ENCODE measurements at places on chromosomes 6 and 20.

GRCh38 chr6:109867009-109867969, 110.8 kb upstream of the GPR6 start:
- no peak for DNase-seq

DNA sequence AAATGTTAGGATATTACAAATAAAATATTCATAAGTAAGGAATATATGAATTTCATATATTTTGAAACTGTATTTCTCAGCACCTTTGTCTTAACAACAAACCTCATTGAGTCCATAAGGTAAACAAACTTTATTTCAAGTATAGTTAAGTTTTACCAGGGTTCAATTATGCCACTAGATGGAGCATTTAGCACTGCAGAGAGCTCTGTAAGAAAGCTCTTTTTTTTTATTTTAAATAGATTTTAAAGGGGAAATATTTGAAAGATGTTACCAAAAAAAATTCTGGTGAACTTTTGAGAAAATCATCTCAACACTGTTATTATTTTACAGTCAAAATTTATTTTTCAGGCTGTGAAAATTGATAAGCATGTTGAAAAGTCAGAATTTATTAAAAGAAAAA, 955.2 kb upstream of the EYS start:
- DNase-seq: no peak

DNA sequence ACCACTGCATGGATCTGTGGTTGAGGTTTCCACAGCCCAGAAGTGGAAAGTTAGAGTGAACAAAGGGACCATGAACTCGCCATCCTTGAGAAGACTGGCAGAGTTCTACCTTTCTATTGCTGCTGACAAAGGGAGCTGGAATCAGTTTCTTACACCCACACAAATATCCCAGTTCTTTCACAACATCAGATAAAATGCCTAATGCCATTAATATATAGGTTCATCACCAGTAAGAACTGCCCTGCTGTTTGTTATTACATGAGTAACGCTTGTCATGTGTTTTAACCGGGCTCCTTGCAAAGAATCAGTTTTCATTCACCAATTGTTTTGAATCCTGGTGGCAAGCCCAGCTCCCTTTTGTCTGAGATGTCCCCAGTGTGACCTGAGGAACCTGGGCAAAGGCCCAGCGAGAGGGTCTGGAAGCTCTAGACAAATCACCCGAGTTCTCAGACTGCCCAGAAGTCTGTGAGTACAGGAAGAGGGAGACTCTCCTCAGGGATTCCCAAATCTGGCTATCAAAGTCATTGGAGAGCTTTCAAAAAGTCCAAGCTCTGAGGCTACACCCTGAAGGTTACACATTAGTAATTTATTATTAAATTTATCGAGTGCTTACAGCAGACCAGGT, 7.5 kb upstream of the CD164 start:
- no peak for DNase-seq

GRCh38 chr6:130138116-130138908, 84.4 kb downstream of the SAMD3 start:
- DNase-seq: no peak

GRCh38 chr6:57205550-57206328, 16.4 kb downstream of the RAB23 start:
- DNase-seq: no peak
